ENCODE measurements at places on chromosomes 12 and 14. TPM values are rescaled to one million over a fixed set of nuclear protein-coding genes. Genes with fewer than 3 reads are reported as not detected.

Gene SEC23A
- total RNA-seq: 127 TPM

Gene NCAPD2
- 46.2 TPM for total RNA-seq

Gene KRT3
- not detected for total RNA-seq

Gene SLC39A9
- total RNA-seq: 53.9 TPM

GRCh38 chr14:101992708-101993107, 28.3 kb downstream of the DYNC1H1 start:
- DNase-seq: no peak

- DNase-seq: no peak
Measured at GRCh38 chr12:91974541-91975085, 171.0 kb downstream of the BTG1 start.

GRCh38 chr14:82855912-82856391, 1322.3 kb upstream of the SEL1L start:
- peak; percentile 95 for DNase-seq

- no peak for DNase-seq
Measured at GRCh38 chr12:47986832-47987231, 17.4 kb downstream of the COL2A1 start.

DNA sequence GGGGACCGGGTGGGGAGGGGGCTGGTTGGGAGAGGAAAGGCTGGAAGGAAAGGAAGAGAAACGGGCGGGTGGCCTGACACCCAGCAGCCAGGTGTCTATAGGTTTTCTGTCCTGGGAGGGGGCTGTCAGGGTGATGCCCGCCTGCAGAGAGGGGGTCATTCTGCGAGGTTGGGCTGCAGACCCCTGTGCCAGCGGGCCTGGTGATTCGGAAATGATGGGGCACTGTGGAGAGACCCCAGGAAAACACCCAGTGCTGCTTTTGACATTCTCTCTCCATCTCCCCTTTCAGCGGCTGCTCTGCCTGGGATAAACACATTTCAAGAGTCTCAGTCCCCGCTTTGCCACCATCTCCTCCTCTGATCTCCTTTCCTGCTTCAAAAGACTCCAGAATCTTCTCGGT, 168.5 kb upstream of the RTL1 start:
- DNase-seq: no peak

DNA sequence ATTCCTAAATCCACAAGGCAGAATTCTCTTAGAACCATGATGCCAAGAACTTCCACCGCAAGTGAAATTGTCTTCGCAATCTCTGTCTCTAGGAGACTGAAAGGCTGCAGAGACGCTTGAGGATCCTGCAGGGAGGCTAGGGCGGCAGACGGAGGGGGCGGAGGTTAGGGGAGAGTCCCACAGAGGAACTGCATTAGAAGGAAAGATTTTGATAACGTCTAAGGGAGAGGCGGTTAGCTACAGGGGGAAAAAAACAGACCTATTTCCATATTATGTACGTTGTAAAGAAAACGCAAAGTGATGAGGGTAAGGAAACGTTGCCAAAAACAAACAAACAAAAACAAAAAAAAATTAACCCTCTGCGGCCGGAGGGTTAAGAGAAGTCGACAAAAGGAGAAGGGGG, 595 bp downstream of the KLHL28 start:
- peak; percentile 13 for DNase-seq

DNA sequence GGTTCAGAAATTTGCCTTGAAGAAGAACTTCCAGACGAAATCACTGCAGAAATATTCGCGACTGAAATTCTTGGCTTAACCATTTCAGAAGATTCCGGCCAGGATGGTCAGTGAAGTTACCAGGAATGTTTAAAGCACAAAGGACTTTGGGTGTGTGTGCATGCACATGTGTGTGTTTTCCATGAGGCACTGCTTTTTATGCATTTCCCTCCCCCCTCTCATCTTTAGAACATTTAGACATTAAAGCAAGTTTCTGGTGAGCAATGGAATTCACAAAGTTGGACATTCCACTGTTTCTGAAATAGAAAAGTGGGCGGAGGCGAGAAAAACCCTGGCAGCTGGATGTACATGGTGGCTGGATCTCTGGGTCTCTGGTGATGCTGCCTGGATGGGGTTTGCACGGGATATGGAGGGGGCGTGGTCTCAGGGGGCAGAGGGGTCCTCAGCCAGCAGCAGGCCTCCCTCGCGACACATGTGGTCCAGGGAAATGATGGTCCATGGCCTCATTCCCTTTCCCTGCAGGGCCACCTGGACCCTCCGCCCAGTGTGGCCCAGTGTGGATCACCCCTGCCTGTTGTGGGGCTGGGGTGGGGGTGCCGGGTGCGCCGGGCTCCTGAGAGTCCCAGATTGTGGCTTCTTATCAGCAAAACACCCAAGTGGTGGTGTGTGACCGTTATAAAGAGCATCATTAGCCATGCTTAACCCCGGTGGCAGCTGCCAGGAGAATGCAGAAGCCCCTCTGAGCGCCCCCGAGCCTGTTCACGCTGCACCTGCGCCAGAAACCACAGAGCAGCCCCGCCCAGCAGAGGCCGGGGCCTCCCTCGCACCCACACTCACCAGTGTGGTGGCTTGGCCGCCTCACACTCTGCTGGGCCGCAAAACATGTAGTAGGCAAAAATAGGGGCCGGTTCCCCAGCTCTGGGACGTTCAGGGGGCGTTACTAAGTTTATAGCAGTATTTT, 17.8 kb upstream of the BCL7A start:
- DNase-seq: no peak

- peak; percentile 52 for DNase-seq
Measured at GRCh38 chr14:70972107-70972976, 65.1 kb downstream of the PCNX1 start.

DNA sequence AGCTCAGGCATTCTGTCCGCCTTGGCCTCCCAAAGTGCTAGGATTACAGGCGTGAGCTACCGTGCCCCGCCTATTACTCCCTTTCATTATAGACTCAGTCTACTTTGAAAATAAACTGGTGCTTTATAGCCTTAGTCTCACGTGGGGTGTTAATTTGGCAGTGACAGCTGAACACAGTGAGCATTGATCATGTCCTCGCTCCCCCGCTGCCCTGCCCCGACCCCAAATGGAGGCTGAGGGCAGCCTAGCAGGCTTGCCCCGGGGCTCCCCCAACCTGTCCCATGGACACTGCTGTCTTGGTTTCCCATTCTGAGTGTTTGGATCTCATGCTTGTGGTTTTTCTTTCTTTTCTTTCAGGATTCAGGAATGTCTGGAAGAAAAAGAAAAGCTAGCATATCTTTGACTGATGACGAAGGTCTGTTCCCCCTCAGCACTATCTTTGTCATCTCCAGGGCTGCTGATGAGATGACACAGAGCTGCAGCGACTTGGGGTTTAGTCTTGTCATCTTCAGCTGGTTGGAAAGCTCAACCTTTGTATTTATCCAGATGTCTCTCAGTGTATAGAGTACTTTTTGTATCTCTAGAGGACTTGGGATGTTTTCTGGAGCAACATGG, 42.2 kb downstream of the EP400 start:
- DNase-seq: no peak

GRCh38 chr12:62459976-62460375, 6.7 kb upstream of the MON2 start:
- DNase-seq: no peak

DNA sequence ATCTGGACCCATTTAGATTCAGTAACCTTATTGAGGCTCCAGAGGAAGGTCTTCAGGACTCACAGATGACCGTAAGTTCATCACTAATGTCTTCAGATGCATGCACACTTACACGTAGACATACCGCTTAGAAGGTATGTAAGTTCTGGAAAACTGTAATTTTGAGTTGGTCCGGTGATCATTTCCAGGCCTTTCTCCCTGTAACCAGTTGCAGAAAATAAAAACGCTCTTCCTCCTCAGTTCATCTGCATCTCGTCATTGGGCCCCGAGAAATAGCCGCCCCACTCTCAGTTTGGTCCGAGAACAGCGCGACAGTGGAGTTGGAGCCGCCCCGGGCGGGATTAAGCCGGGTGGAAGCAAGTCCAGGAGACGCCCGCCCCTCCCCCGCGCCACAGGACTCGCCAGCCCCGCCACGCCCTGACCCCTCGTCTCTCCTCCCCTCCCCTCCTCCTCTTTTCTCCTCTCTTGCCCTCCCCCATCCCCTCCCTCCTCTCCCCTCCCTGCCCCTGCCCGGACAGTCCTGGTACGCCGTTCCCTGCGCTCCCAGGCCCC, 83.7 kb downstream of the TNFAIP2 start:
- no peak for DNase-seq

- DNase-seq: peak; percentile 5
Measured at GRCh38 chr12:119153477-119154434, 25.0 kb upstream of the HSPB8 start.

DNA sequence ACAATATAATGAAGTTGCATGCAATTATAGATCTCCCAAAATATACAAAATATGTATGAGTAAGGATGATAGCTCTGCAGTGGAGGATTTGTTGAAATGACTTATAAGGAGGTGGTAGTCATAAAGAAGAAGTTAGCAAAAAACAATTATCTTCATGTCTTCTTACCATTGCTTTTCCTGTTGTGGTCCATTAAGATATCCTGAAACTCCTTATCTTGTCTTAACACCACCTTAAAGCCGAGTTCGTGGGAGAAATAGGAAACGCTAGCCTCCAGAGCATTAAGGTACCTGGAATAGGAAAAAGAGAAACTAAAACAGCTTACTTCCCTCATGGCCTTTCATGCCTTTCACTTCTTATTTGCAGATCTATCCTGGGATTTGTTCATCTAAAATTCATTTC, 15.2 kb downstream of the GUCY2C start:
- DNase-seq: no peak

DNA sequence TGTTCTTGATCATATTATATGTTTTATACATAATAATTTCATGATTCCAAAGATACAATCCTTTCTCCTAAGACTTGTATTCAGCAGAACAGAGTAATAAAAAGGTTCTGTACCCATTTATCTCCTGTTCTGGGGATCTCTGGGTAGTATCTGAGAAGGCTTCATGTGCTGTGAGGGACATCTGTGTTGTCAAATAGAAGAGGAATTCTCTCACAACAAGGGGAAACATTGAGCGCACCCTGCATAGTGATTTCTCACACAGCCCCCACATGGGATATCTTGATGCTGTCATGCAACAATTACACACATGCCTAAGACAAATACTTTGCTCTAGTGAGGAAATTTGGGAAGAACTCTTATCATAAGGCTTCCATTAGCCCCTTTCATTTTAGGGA, 101.8 kb upstream of the ATF1 start:
- no peak for DNase-seq
